ENCODE measurements at places on chromosomes 3 and 15. TPM values are rescaled to one million over a fixed set of nuclear protein-coding genes. Genes with fewer than 3 reads are reported as not detected.

EAF2 gene
- total RNA-seq, result 10.5 TPM

ESYT3 gene
- 5.5 TPM for total RNA-seq

IQCF5 gene
- not detected for total RNA-seq

PAQR9 gene
- total RNA-seq, result not detected

KCNAB1 gene
- 0.14 TPM for total RNA-seq

RHOV gene
- 1.7 TPM for total RNA-seq

GREM1 gene
- total RNA-seq, result 6.7 TPM

LCTL gene
- not detected for total RNA-seq

IL20RB gene
- total RNA-seq, result 4.2 TPM

CSPG4 gene
- total RNA-seq, result 28.1 TPM

LSMEM2 gene
- total RNA-seq, result not detected

NEK10 gene
- not detected for total RNA-seq

KLHL24 gene
- 25.5 TPM for total RNA-seq

UBA7 gene
- 95.3 TPM for total RNA-seq

HHATL gene
- not detected for total RNA-seq

DNA sequence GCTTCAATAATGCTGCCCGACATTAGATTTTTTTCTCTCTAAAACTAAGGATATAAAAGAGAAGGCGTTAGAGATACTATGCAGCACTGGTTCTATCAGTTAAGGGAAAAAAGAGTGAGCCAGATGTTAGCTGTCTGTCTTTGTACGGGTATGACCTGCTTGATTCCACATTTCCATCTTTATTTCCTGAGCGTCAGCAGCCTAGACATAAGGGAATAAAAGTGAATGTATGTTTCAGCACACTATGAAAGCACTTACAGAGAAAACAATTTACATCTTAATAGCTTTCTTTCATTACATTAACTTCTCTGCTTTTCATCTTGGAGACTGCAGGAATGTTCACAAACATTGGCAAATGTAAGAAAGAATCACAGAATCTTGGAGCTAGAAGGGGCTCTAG, 319.3 kb downstream of the CTNNB1 start:
- DNase-seq, result peak; percentile 7
- no peak overlapping the region for H3K4me3 ChIP-seq
- H3K4me1 ChIP-seq, result no peaks in the 10 kb centered on the region

GRCh38 chr3:36631549-36631948, 132.8 kb downstream of the DCLK3 start:
- no peaks in the 10 kb centered on the region for H3K36me3 ChIP-seq
- no peak overlapping the region for H3K27ac ChIP-seq
- H3K27me3 ChIP-seq, result no peaks in the 10 kb centered on the region
- H3K4me1 ChIP-seq, result no peaks in the 10 kb centered on the region
- no peak overlapping the region for H3K4me3 ChIP-seq

GRCh38 chr3:47799733-47800132, 3.2 kb upstream of the DHX30 start:
- H3K4me1 ChIP-seq, result peaks cover 19% of the 10 kb centered on the region
- H3K4me3 ChIP-seq, result no peak overlapping the region
- DNase-seq, result no peak
- H3K27ac ChIP-seq, result no peak overlapping the region
- H3K36me3 ChIP-seq, result no peaks in the 10 kb centered on the region
- no peaks in the 10 kb centered on the region for H3K27me3 ChIP-seq

DNA sequence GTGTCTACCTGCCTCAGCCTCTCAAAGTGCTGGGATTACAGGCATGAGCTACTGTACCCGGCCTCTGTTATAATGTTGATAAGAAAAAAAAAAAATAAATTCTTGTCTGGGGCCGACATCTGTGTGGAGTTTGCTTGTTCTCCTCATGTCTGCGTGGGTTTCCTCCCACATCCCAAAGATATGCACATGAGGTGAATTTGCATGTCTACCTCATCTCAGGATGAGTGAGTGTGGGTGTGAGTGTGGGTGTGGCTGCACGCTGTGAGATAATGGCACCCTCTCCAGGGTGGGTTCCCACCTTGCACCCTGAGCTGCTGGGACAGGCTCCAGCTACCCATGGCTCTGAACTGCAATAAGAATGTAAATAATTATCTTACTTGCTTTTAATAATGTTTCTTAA, 25.9 kb upstream of the UACA start:
- H3K36me3 ChIP-seq, result no peaks in the 10 kb centered on the region
- H3K27ac ChIP-seq, result no peak overlapping the region
- DNase-seq, result no peak

DNA sequence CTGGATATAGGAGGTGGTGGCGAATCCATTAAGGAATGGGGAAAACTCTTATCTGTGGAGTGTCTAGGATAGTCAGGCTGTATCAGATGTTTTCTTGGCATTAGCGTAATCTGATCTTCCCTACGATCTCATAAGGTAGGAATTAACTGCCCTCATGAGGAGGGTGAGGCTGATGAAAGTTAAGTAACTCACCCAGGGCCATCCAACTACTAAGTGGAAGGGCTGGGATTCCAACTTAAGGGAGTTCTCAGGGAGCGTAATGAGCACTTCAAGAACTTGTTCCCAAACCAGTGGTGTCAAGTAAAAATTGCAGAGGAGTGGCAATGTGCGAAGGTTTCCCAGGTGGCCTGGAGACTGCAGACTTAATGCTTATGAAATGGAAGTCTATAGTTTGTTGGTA, 55.9 kb upstream of the OSBPL11 start:
- no peak for DNase-seq
- no peak overlapping the region for H3K27ac ChIP-seq
- H3K4me3 ChIP-seq, result no peak overlapping the region
- H3K4me1 ChIP-seq, result no peaks in the 10 kb centered on the region

- H3K27me3 ChIP-seq, result no peaks in the 10 kb centered on the region
- H3K4me3 ChIP-seq, result no peak overlapping the region
- H3K36me3 ChIP-seq, result no peaks in the 10 kb centered on the region
These were observed 82.1 kb downstream of the MYO1E start for GRCh38 chr15:59290295-59291212.

DNA sequence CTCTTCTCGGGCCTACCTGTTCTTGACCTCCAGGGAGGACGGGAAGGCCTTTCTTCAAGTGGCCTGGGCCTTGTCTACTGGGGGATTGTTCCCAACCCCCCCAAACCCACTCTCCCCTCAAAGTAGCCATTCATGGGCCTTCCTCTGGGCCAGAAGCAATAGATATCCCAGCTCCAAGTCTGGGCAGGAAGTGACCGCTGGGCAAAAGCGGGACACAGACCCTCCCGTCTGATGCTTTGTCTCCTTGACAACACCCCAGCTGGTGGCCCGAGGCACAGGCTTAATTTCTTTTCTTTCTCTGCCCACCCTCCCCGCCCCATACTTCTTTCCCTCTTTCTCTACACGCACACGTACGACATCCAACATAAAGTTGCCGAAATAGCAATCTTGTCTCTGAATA, 41.4 kb upstream of the FEZF2 start:
- no peak overlapping the region for H3K4me3 ChIP-seq
- no peaks in the 10 kb centered on the region for H3K27me3 ChIP-seq
- no peak for DNase-seq
- H3K4me1 ChIP-seq, result no peaks in the 10 kb centered on the region

DNA sequence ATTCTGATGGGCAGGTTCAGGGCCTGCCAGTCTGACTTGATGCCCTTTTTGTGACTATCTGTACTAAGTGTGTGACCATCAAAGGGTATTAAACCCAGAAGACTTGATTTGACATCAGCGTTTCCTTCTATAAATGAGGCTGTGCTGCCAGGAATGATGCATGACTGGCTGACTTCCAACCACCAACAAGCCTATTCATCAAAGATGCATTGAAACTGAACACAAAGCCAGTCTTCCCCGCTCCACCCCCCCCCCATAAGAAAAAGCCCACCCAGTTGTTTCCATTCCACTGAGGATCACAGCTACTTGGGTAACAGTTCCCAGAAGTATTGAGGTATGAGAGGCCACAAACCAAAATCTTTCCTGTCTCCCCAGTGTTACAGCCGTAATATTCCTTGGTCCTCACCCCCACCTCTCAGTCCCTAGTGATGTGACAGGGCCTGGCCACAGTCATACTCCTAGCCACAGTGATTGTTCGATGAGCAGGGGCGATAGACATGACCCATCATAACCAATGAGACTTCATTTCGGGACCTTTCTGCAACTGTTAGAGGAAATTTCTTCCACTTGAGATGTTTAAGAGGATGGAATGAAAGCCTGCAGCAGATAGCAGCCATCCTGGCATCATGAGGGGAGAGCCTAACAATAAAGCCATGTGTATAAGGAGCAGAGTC, 22.6 kb downstream of the SH3BP5 start:
- H3K27ac ChIP-seq, result peak overlapping the region; percentile 47
- no peaks in the 10 kb centered on the region for H3K27me3 ChIP-seq
- H3K4me1 ChIP-seq, result peaks cover 19% of the 10 kb centered on the region
- no peak for DNase-seq
- H3K36me3 ChIP-seq, result no peaks in the 10 kb centered on the region

DNA sequence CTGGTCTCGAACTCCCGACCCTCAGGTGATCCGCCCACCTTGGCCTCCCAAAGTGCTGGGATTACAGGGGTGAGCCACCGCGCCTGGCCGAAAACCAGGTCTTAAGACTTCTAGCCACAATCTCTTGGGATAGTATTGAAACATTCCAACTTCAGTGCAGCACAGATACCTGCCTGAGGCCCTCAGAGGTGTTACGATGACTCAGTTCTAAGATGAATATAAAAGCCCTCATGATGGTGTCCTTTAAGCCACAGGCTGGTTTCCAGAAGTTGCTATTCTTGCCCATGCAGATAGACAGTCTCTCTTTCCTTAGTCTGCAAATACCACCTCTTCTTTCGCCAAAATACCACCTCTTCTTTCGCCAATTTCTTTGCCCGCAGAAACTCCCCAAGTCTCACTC, 69.0 kb downstream of the RARB start:
- H3K36me3 ChIP-seq, result no peaks in the 10 kb centered on the region
- H3K27ac ChIP-seq, result no peak overlapping the region
- no peak for DNase-seq
- no peak overlapping the region for H3K4me3 ChIP-seq
- no peaks in the 10 kb centered on the region for H3K4me1 ChIP-seq

GRCh38 chr3:83953417-83954089, 1005.2 kb upstream of the CADM2 start:
- no peaks in the 10 kb centered on the region for H3K27me3 ChIP-seq
- no peaks in the 10 kb centered on the region for H3K4me1 ChIP-seq
- no peaks in the 10 kb centered on the region for H3K36me3 ChIP-seq
- H3K27ac ChIP-seq, result no peak overlapping the region

- DNase-seq, result no peak
- H3K27ac ChIP-seq, result no peak overlapping the region
- peaks cover 50% of the 10 kb centered on the region for H3K36me3 ChIP-seq
- no peak overlapping the region for H3K4me3 ChIP-seq
- no peaks in the 10 kb centered on the region for H3K4me1 ChIP-seq
These were observed 50.8 kb downstream of the SEMA3G start for GRCh38 chr3:52393959-52394670.

DNA sequence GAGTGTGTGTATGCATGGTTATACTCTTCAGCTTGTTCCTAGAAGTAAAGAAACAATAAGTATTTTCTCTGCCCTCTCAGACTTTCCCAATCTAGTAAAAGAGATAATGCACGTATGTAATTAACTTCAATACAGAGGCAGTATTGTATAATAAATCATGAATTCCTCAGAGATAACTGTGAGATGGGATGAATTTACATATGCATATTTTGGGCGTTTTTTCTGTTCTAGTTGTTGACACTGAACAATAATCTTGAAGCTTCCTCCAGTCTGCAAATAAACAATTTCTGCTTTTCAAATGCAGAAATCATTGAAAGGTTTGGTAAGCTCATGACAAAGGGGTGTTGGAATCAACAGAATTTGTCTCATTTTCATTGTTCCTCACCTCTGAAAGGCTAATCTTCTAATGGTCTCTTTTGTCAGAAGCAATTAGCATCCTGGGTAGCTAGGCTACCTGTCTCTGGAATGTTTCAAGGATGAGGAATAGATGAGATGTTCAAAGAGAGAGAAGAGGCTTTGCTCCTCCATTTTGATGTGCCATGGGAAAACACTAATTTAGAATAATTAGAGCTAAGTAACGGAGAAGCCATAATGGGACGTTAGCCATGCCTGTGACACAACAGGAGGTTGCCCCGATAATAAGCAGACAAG, 43.3 kb upstream of the SIAH2 start:
- DNase-seq, result no peak
- H3K4me3 ChIP-seq, result no peak overlapping the region

- H3K27ac ChIP-seq, result no peak overlapping the region
- H3K4me1 ChIP-seq, result no peaks in the 10 kb centered on the region
- no peak for DNase-seq
- H3K27me3 ChIP-seq, result no peaks in the 10 kb centered on the region
- no peak overlapping the region for H3K4me3 ChIP-seq
- H3K36me3 ChIP-seq, result no peaks in the 10 kb centered on the region
These were observed 276.1 kb upstream of the GOLIM4 start for GRCh38 chr3:168371846-168372245.

GRCh38 chr3:136366289-136366688, 116.1 kb downstream of the PCCB start:
- no peak overlapping the region for H3K27ac ChIP-seq
- peaks cover 37% of the 10 kb centered on the region for H3K36me3 ChIP-seq
- no peaks in the 10 kb centered on the region for H3K27me3 ChIP-seq
- no peak for DNase-seq
- no peak overlapping the region for H3K4me3 ChIP-seq

DNA sequence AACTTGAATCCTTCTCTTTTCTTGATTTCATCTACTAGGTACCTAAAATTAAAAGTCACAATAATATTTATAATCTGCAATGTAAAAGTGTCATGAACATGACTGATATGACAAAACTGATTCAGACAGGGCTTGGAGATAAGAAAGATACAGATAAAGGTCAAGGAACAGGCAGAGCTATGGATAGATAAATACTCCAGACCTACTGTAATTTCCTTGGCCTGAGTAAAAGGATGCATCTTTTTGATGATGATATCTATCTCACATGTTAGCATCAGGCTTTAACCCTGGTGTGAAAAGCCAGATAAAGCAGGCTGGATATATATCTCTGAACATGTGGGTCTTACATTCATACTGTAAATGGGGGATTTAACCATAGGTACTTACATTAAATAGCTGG, 108.1 kb downstream of the GADL1 start:
- no peak overlapping the region for H3K4me3 ChIP-seq
- H3K36me3 ChIP-seq, result no peaks in the 10 kb centered on the region
- no peak for DNase-seq
- H3K27ac ChIP-seq, result no peak overlapping the region
- H3K27me3 ChIP-seq, result no peaks in the 10 kb centered on the region

- no peak overlapping the region for H3K27ac ChIP-seq
- peaks cover 8% of the 10 kb centered on the region for H3K27me3 ChIP-seq
- DNase-seq, result no peak
- no peaks in the 10 kb centered on the region for H3K4me1 ChIP-seq
- no peaks in the 10 kb centered on the region for H3K36me3 ChIP-seq
These were observed 39.9 kb downstream of the FEM1B start for GRCh38 chr15:68317281-68318007.

DNA sequence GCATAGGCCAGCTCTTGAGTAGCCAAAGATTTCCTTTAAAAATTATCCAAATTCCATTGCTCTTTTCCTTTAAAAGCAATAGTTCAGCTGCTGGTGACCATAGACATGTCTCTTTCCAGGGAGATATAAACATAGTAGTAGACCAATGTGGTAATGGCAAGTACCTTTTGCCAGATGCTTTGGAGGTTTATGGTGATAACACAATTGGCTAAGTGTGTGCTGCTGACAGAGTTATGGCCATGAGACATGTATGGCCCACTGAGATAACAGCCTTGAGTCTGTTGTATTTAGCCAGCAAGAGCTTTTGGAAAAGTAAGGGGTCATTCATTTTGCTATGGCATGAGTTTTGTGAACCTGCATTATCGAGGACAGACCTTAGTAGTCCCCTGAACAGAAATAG, 1146.8 kb downstream of the TUSC7 start:
- H3K4me1 ChIP-seq, result no peaks in the 10 kb centered on the region
- H3K4me3 ChIP-seq, result no peak overlapping the region
- no peaks in the 10 kb centered on the region for H3K27me3 ChIP-seq

All from stomach (tissue), 19 donors.